ENCODE measurements at places on chromosomes 1 and 21.

GRCh38 chr1:53087332-53088285, 25.6 kb downstream of the PODN start:
- no peak for DNase-seq

- DNase-seq, result no peak
Observed at GRCh38 chr1:92404661-92405060, 82.1 kb downstream of the GFI1 start.

- no peak for DNase-seq
Observed at GRCh38 chr1:118223426-118223825, 38.4 kb upstream of the SPAG17 start.

DNA sequence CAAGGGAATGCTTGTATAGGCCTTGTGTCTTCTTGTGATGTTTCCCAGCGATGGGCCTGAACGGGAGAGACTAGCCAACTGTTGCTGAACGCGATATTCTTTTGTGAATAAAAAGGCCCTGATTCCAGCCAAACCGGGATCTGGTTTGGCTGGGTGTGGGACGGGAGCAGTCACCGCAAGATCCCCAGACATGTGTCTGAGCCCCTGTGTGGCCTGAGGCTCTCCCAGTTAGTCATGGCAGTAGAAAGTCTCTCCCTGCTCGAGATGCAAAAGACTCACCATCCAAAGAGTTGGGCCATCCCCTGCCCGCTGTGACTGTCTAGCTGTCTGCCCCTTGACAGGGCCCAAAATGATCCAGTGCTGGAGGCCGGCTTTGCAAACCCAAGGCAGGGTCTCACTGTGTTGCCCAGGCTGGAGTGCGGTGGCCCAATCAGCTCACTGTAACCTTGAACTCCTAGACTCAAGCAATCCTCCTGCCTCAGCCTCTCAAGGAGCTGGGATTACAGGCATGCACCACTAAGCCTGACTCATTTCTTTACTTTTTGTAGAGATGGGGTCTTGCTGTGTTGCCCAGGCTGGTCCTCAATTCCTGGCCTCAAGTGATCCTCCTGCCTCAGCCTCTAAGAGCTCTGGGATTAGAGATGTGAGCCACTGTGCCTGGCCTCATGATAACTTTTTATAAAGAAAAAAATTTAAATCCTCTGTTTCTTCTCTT, 56.4 kb downstream of the KIF26B start:
- DNase-seq, result no peak

DNA sequence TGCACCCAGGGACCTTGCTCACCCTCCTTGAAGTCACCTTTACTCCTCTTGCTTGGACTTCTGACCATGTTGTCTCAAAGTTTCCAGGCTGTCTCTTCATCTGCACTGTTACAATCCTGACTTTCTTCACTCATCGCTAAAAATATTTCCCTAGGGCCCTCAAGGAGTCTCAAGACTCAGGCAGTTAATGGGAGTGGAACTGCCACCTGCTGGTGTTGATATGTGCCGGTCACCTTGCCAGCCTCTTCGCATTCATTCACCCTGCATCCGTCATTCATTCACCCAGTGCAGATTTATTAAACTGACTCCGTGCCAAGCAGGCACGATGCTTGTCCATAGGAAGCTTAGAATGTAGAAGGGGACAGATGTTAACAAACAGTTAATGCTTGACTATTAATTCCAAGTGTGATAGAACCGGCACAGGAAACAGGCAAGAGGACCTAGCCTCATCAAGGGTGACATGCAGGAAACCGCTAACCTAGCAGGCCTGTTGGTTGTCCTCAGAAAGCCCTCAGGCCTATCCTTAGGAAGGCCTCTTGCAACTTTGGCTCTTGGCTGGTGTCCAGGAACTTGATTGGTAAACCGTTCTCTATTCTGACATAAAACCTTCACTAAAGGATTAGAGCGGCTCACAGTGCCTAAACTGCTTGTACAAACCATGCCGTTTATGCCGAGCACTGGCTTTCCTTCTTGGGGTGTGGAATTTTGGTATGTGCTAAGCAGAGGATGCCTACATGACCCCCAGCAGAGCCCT, 342.2 kb downstream of the CAMTA1 start:
- DNase-seq, result no peak

DNA sequence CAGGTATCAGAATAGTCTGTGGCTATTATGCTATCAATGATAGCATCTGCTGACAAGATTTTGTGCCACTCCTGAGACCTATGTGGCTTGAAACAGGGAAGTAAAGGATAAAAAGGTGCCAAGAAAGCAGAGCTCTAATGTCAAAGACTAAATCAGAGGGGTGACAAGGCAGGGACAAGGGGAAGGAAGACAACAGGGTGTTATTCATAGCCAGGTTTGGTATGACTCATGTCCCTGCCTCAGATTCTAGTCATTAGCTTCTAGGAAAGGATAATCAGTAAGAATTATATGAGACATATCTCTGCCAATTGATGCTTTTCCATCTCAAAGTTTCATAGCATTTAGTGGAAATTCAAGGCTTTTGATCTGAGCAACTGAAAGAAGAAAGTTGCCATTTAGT, 31.8 kb upstream of the PLD5 start:
- DNase-seq, result peak; percentile 8

DNA sequence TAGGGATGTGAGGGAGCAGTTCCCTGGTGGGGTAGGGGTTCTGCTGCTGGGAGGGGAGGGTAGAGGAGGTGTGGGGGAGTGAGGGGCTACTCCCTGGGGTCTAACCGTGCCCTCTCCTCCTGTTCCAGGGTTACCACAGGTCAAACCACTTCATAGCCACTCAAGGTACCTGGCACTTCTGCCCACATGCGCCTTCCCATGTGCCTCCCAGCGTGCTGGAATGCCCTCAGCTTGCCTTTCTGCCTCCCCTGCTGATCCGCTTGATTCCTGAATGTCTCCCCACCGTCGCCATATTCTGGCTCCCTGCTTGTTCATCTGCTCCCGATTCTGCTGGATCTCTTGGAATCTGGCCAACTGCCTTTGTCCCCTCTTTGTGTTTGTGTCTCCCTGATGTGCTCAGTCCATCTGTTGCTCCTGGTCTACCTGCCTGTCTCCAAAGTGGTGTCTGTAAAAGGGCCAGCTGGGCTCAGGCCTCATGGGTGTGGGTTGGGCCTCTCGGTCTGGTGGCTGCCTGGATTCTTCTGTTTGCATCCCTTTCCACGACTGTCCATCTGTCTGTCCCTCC, 74.4 kb downstream of the PTPRU start:
- DNase-seq, result no peak

DNA sequence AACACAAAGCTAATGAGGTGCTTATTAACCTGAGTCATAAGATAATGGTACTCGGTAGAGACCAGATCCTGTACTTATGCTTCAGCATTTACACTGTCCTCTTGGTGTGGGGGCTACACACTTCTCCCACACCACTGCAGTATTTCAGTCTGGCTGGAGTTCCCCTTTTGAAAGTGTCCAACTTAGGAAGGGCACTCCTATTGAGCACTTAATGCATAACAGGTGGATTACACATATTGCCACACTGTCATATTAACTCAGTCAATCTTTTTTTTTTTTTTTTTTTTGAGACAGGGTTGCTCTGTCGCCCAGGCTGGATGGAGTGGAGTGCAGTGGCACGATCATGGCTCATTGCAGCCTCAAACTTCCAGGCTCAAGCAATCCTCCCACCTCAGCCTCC, 1.5 kb downstream of the GPATCH4 start:
- DNase-seq, result no peak

- no peak for DNase-seq
Observed at GRCh38 chr1:173205146-173206051, 1.7 kb downstream of the TNFSF4 start.

- no peak for DNase-seq
Observed at GRCh38 chr1:87017998-87018672, 103.7 kb downstream of the HS2ST1 start.

GRCh38 chr1:21325231-21325718, 35.0 kb upstream of the ECE1 start:
- no peak for DNase-seq

GRCh38 chr1:48864913-48865312, 88.2 kb upstream of the BEND5 start:
- no peak for DNase-seq

DNA sequence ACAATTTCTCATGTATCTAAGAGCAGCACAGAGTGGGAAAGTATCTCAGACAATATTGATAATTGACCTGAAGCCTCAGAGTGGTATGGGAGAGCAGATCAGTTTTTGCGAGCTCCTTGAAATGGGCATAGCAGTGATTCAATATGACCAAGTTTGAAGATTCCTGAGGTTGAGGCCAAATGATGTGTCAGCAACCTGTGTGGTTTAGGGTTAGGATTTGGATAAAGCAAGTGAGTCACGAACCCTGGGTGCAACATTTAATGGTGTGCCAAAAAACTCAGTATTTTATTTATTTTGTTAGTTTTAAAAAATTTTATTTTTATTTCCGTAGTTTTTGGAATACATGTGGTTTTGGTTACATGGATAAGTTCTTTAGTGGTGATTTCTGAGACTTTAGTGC, 92.5 kb upstream of the C21orf91 start:
- DNase-seq, result peak; percentile 37

DNA sequence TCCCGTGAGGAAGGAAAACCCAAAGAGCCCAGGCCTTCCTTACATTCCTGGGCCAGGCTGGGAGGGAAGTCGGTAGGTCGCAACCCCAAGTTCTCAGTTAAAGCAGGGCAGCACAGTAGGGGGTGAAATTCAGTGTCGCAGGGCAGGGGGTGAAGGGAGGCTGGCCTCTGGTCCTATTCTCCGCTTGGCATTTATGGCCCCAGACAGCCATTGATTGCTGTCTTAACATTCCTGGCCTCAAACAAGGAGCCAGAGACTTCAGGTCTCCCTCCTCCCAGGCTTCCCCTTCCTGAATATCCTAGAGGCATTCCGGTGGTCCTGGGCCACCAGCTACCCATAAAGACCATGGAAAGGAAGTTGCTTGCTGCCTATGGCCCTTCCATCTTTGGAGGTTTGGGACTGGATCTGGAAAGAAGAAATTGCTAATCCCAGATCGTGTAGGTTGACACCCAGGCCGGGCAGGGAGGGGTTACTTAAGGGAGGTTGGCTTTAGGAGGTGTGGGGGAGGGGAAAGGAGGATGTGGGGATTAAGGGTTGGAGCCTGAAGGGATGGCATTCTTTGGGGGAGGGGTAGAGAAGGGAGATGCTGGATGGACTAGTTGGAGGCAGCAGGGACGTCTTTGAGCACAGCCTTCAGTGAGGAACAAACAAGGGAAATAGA, 1.7 kb downstream of the LIN28A start:
- DNase-seq, result no peak

GRCh38 chr1:157831968-157832626, 9.5 kb downstream of the CD5L start:
- no peak for DNase-seq

DNA sequence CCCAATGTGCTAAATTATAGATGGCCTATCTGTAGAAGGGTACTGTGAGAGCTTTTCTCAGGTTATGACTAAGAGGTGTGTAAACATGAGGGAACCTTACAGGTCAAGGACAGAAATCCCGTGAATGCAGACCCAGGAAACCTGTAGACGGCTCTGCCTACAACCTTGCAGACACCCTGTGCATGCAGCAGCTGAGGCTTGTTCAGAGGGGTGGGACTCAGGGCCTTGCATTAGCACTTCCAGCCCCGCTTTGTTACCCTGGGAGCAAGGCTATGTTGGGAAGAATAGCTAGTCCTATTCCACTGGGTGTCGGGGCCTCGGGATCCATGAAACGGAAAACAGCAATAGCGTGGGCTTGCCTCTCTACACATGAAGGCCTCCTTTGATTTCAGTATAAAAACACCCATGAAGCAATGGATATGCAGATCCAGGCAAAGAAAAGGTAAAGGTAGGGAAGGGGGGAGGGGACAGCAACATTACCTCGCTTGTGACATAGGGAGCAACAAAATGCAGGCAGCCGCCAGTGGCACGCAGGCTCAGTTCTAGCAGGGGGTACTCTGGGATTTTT, 9.5 kb upstream of the NDUFS5 start:
- no peak for DNase-seq

- no peak for DNase-seq
Observed at GRCh38 chr1:169891539-169891885, 2.2 kb downstream of the SCYL3 start.

GRCh38 chr1:242523719-242524570, 552 bp downstream of the PLD5 start:
- peak; percentile 54 for DNase-seq

- no peak for DNase-seq
Observed at GRCh38 chr1:14611792-14612191, 13.3 kb downstream of the KAZN start.

DNA sequence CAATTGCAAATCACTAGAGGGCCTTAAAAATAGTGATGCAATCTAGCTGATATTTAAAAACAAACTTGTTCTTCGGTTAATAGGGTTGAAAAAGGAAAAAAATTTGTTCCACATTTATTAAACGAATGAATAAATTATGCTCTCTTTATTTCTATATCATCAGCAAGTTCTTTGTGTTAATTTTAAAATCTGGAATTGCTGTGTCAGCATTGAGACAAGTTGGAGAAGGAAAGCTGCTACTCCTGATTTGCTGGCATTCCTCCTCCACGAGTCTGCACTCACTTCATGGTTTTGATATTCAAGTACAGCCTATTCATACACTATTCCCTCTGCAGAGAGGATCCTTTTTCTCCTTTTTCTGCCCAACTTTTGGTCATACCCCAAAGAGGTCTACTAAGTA, 117.6 kb downstream of the MRPL39 start:
- no peak for DNase-seq

GRCh38 chr21:43867948-43868347, 2.9 kb downstream of the AGPAT3 start:
- DNase-seq, result no peak

DNA sequence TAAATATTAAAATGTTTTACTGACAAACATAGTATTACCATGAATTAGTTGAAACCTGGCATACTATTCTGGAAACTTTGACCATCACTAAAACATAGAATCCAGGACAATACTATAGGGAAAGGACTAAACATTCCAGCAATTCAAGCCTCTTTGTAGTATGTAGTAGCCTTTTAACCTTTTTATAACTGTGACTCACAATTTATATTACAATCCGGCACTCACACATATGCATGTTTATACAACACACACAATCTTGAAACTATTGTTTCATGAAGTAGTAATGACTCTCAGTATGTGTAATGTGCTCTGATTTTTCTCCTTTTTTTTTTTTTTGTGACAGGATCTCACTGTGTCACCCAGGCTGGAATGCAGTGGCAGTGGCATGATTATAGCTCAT, 64.3 kb downstream of the ANKRD13C start:
- DNase-seq, result no peak

DNA sequence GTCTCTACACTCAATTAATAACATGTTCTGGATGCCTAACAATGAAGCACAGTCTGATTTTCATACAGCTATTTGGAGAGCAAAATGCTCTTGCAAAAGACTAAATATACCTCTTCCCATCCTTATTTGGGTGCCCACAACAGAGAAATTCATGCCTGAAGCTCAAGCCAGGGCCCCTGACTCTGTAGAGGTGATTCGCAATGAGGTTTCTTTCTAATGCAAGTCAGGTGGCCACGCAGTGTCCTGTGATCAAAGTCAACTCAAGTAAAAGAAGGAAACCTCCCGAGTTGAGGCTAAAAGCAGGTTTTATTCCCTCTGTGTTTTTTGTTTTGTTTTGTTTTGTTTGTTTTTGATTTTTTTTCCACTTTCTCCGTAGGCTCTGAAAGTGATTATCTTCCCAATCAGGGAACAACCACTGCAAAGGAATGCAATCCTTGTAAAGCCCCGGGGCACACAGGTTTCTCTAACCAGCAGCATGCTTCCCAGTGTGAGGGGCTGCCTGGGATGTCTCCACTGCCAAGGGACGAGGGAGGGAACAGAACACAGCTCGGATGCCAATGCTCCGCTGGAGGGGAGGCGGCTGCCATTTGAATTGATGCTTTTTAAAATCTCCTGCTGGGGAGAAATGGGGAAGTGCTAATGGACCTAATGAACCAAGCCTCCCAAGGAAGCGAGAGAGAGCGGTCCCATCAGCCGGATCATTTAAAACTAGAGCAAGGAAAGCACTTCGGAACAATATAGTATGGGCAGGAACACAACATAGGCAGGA, 73.8 kb upstream of the SSX2IP start:
- no peak for DNase-seq
